ENCODE measurements at places on chromosomes 5 and 9. TPM values are rescaled to one million over a fixed set of nuclear protein-coding genes. Genes with fewer than 3 reads are reported as not detected.

DNA sequence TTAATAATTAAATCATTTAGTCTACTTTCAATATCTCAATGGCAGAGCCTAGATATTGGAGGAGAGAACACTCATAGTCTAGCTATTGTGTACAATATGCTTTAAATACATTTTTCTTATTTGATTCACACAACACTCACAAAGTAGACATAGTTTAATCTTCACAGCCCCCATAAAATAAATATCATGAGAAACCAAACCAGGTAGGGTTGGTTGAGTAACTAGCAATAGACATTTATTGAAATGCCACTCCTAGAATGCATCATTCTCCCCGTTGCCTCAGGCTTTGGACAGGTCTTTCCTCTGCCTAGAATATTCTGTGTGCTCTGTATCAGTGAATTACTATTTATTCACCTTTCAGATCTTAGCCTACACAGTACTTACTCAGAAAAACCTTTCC, 141.9 kb downstream of the CEMIP2 start:
- DNase-seq = no peak
- no peak overlapping the region for H3K27ac ChIP-seq
- no peaks in the 10 kb centered on the region for H3K27me3 ChIP-seq
- H3K4me1 ChIP-seq = no peaks in the 10 kb centered on the region
- no peaks in the 10 kb centered on the region for H3K36me3 ChIP-seq
- H3K4me3 ChIP-seq = no peak overlapping the region

DNA sequence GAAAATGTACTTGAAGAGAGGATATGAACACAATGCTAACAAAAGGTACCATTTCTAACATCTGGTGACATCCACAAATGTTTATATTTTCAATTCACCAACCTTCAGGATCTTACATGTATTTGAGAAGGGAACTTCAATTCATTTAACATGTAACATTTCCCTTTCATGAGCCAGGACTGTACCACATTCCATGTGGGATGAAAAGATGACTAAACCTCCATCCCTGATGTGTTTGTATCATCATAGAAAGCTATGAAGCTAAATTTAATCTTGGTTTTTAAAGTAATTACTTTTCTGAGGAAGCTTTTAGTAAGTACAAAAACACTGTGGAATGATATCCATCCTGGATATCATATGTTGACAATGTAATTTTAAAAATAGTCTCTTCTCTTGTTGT, 78.2 kb upstream of the GNA14 start:
- no peak overlapping the region for H3K4me3 ChIP-seq
- no peak overlapping the region for H3K27ac ChIP-seq
- H3K27me3 ChIP-seq = no peaks in the 10 kb centered on the region
- DNase-seq = no peak
- H3K36me3 ChIP-seq = peaks cover 17% of the 10 kb centered on the region

C9orf152 gene
- 13.7 TPM for total RNA-seq

GRCh38 chr9:22204240-22204639, 195.1 kb upstream of the CDKN2B start:
- H3K27ac ChIP-seq = no peak overlapping the region
- peaks cover 7% of the 10 kb centered on the region for H3K4me1 ChIP-seq
- no peak overlapping the region for H3K4me3 ChIP-seq
- H3K36me3 ChIP-seq = no peaks in the 10 kb centered on the region
- DNase-seq = no peak

DNA sequence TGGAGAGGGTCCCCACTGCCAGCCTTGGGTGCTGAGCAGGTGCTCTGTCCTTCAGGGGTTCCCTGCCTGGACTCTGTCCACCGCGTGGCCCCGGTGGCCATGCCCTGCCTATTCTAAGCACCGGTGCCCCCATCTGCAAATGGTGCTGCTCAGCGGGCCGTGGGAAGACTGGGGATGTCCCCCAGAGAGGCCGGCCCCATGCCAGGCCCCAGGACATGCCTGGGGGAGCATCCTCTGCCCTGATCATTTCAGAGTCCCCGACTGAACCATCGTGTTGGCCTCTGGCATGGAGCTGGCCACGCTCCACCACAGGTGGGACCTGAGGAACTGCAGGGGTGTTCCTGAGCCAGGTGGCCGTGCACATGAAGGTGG, 64.7 kb downstream of the RXRA start:
- H3K27ac ChIP-seq = peak overlapping the region; percentile 38
- H3K36me3 ChIP-seq = no peaks in the 10 kb centered on the region
- no peak overlapping the region for H3K4me3 ChIP-seq
- peaks cover 50% of the 10 kb centered on the region for H3K4me1 ChIP-seq

Data from transverse colon (tissue), 4 donors.